ENCODE measurements at places on chromosomes 4 and X.

GRCh38 chr4:39657465-39657864 is 18.8 kb upstream of the SMIM14 start:
- no peak for DNase-seq

DNA sequence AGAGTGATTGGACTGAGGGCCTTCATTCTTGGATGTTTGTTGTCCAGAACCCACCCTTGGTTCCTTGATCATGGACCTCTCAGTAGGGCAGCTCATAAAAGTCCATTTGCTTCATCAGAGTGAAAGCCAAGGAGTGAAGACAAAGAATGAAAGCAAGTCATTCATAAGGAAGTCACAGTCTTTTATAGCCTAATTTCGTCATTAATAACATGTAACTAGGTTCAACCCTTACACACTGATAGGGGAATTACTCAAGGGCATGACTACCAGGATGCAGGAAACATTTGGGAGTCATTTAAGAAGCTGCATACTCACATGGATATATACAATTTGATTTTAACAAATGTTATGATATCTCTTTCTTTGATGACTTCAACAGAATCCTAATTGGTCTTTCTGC is 95.2 kb downstream of the RPA4 start:
- no peak for DNase-seq

DNA sequence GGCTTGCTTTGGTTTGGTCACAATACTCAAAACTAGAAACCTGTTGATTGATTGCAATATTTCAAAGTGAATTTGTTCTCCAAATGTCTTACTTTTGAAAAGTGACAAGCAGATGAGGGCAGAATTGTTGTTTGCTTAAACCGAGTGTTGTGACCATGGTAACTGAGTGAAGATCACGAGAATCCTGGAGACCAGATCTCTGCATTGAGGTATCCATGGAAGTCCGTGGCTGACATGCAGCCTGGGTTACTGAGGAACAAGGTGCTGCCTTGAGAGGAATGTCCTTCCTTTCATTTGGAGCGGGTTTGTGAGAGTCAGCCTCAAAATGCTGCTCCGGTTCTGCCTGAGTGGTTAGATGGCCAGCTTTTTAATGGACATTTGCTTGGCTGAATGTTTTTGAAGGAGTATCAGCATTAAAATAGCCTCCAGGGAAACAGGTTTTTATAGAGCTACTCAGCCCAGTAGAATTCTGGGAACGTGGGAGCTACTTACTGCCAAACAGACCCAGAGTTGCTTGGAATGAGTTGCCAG is 31.3 kb downstream of the NYX start:
- DNase-seq = no peak

- no peak for DNase-seq
Measured at GRCh38 chrX:136584545-136584944, 52.5 kb downstream of the VGLL1 start.

DNA sequence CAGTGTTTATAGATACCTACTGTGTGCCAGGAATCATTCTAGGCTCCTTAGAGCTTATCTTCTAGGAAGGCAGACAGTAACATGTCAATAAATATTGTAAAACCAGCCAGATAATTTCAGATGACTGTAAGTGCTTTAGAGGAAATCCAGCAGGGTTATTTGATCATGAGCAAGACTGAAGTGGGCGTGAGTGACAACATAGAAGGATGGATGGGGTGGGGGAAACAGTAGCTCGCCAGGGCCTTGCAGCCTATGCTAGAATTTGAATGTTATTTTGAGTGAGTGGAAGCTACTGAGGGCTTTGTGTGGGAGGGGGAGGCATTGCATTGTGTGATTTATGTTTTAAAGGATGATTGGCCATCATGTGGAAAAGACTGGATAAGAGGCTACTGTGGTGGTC is 6.7 kb downstream of the SRD5A3 start:
- DNase-seq = no peak

DNA sequence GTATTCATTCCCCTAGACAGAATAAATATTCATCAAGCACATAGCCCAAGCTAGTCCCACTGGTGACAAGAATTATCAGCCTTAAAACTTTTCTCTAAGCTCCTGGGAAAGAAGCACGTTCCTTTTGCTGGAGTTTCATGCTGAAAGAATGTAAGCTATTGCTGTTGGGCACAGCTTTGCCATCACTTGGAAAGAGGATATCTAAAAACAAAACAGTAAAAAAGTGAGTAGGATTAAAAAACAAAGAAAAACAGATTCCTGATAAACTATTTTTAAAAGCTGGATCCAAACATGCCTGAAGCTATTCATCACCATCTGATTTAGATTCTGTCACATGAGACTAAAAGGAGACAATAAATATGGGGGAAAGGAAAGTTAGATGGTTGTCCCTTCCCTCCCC is 176.8 kb downstream of the SCFD2 start:
- DNase-seq = no peak

DNA sequence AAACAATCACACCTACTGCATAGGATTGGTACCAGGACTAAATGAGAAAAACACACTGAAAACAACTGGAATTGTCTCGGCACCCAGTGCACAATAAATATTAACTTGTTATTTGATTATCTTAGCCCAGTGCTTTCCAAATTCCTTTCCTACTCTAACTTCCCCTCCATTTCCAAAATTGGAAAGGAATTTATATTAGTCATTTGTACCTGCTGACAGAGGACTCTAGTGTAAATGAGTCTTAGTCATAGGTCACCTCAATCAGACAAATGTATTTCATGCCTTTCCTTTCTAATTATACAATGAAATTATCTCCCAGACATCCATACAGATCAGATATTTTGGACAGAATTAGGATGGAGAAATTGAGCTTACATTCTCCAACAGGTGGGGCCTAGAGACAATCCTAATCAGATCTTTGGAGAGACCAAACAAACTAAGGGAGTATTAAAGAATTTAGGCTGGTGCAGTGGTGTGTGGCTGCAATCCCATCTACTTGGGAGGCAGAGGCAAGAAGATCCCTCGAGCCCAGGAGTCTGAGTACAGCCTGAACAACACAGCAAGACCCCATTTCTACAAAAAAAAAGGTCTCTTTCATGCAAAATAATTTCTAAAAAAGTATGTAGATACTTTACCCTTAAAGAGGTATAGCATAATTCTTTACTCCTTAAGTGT is 10.1 kb downstream of the SH3D19 start:
- no peak for DNase-seq

GRCh38 chr4:107806196-107806595 is 18.5 kb upstream of the SGMS2 start:
- DNase-seq = no peak

GRCh38 chrX:63686878-63687714 is 97.9 kb downstream of the ARHGEF9 start:
- peak; percentile 41 for DNase-seq

DNA sequence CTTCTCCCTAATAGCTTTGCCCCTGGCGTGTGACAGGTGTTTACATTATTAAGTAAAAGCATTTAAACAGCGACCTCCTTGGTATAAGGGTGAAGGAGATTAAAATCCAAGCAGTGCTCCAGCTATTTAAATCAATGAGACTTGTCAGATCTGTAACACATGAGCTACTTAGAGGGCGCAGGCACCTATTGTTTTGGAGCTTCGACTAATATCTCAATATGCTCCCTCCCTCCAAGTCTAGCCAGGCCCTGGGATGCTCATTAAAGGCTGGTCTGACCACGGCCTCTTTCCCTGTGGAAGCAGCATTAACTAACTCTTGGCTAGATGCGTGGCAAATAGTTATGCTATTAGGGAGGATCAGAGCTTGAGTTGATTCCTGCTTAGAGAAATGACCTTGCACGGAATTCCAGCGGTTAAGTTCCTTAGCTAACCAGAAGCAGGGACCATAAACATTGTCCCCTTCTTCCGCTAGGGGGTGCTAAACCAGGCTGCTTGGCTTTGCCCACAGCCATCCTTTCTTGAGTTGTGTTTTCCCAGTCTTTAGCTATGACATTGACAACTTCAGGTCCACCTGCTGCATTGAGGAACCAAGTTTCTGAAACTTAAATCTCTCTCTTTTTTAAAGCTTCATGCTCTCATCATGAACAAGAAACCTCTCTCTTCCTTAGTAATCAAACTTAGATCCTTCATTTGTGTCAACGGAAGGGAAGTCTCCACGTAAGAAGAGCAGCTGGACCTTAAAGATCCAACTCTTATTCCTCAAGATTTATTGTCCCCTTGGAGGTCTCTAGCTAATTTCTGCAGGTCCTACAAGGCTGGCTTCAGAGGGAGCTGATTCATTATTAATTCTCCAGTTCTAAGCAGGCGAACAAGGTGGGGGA is 80.7 kb upstream of the IGFBP7 start:
- DNase-seq = peak; percentile 76

- peak; percentile 50 for DNase-seq
Measured at GRCh38 chr4:119646347-119647071, 17.9 kb upstream of the PDE5A start.

DNA sequence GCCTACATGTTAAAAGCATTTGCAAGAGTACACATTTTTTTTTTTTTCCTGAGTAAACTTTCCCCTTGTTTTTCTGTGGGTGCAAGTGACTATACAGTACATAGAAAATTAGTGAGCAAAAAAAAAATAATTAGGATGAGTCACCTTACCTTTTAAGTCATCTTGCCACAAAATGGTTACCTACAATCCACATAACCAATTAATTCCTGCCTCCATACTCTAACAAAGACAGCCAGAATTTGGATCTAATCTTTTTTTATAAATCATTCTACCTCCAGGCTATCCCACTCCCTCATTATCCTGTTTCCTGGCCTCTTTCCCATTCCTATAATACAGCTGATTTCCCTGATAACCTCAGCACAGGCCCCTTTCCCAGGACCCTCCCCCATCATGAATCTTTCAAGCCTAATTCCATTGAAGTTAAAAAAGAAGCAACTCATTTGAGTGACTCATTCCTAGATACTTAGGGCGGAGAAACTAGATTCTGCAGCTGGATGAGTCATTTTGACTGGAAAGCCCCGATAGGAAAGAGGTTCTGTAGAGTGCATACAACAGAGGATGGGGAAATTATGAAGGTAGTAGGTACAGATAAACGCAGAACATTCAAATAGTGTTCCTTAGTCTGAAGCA is 128.2 kb downstream of the C4orf51 start:
- DNase-seq = no peak

DNA sequence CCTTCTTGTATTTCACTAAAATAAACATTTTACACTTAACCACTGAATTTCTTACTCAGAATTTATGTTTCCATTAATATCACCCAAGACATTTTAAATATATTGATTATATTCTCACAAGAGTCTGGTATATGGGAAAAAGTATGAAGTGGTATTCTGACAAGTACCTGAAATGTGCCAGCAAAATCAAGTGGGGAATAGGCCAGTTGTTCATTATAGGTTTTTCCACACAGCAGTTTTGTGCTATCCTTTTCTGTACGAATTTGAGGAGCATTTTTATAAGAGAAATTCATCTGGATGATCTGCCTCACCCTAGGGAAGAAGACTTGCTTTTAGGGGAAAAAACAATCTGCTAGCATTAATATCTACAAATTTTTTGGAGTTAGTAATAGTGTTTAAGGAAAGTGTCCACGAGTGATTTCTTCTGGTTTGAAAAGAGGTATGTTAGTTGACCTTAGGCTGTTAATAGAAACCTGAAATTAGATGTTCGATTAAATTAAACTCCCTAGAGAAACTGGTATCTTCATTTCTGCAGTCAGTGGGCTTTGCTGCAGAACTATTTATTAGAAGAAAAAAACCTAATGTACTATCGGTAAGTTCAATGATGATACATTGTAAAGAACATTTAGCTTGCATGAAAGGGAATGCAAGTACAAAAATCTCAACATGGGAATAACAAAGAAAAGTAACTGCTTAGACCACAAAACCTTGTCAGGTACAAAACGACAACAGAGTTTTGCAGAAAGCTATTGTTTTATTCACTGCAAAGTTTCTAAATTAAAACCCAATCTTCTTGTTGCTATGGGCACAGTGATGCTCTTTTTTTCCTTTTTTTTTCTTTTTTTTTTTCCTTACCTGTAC is 1.8 kb downstream of the KLF3 start:
- no peak for DNase-seq

DNA sequence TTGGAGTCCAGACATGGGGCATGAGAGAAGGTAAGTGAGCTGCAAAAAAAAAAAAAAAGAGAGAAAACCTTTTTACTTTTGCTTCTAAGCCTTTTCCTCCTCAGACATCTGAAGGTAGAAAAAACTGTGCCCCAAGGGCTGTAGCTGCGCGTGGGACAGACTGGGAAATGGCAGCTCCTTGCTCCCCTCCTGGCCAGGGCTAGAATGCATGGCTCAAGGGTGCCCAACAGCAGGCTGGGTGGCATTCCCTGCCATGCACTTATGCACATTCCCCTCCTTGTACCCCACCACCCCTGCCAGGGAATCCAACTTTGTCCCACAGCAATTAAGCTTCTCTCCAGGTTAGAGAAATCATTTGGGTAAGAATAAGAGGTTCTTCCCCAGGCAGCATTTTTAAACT is 421.2 kb downstream of the TRAM1L1 start:
- DNase-seq = peak; percentile 36

DNA sequence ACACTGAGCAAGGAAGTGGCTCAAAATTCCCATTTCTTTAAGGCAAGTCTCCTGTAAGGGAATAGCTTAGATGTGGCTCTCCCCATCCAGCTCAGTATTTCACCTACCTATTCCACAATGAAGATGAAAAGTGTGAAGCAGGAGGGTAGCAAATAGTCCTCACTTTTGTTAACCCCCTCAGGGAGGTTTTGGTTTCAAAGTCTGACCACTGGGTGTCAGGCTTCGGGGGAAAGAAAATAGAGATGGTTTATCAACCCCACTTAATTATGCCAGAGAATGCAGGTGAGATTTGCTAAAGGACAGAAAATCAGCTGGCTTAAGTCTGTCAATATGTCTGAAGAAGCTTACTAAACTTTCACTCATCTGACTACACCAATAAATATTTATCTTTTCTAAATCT is 69.5 kb downstream of the DHX15 start:
- no peak for DNase-seq

DNA sequence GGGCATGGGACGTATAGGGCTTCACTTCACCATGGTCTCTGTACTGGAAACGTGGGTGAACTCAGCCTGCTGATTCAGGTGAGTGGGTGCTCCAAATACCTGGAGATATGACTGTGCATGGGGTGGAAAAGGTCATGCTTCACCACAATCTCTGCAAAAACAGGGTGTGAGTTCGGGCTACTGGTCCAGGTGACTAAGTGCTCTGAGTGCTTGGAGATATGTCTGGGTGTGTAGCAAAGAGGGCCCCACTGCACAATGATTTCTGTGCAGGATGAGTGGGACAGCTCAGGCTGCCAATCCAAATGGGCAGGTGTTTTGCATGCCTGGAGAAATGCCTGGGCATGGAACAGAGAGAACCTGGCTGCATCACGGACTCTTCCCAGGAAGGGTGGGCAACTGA is 11.2 kb upstream of the CPXCR1 start:
- DNase-seq = no peak

- DNase-seq = no peak
Measured at GRCh38 chrX:154738011-154738738, 12.7 kb downstream of the GAB3 start.

- DNase-seq = no peak
Measured at GRCh38 chr4:166675411-166675810, 558.9 kb downstream of the SPOCK3 start.

GRCh38 chr4:153790500-153790865 is 1.6 kb upstream of the SFRP2 start:
- DNase-seq = no peak

- no peak for DNase-seq
Measured at GRCh38 chrX:87663421-87663820, 145.8 kb downstream of the KLHL4 start.

- no peak for DNase-seq
Measured at GRCh38 chr4:700587-701264, 4.9 kb upstream of the PCGF3 start.

Measured in D341Med (cell line).